ENCODE measurements at places on chromosomes 7 and 10.

GRCh38 chr10:104892879-104893617, 252.0 kb downstream of the SORCS3 start:
- DNase-seq: no peak

DNA sequence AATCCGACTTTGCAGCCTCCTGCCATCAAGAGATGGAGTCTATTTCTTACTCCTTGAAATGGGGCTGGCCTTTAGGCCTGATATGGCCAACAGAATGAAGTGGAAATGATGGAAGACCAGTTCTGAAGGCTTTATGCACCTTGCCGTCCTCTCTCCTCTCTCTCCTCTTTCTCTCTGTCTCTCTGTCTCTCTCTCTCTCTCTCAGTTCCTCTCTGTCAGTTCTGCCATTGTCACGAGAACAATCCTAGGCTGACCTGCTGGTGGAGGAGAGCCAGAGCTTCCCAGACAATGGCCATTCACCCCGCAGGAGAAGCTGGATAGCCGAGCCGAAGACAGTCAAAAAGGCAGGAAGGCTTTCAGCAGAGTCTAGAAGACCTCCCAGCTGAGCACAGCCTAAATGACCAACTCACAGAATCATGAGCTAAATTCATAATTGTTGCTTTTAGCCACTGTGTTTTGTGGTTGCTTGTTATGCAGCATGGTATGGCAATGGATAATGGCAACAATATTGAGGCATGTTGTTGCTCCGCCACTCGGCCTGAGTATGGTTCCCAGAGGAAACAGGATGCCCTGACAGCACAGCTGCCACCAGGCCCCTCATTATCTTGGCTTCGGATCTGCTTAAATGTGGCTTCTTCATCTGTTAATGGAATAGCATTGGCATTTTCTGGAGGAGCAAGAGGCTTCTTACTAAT, 35.5 kb downstream of the FRMPD2 start:
- DNase-seq: no peak

GRCh38 chr7:29091715-29092114, 54.6 kb downstream of the CPVL start:
- no peak for DNase-seq

DNA sequence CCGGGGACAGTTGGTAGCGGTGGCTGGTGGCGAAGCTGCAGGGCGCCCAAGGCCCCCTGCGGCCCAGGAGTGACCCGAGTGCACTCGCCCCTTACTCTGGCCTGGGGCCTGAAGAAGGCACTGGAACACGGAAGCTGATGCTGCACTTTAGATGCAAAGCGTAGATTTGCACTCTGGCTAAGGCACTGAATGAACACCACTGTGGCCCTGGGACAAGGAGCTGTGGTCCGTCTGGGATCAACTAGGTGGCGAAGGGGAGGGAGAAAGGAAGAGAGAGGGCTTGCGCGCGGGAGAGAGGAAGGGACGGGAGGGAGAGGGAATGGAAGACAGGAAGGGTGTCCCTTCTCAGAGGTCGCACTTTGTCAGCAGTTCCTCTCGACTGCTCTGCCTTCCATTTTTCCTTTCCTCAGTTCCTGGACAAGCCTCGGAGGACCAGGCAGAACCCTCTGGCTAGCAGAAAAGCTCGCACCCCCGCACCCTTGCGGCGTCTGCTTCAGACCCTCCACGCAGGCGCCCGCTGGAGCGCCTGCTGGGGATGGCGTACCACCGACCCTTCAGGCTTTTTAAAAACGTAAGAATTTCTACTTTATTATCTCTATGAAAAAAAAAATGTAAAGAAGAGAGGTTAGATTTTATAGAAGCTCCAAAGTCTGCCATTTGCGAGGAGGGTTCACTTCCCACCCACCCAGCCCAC, 1.2 kb downstream of the FERD3L start:
- DNase-seq: no peak

DNA sequence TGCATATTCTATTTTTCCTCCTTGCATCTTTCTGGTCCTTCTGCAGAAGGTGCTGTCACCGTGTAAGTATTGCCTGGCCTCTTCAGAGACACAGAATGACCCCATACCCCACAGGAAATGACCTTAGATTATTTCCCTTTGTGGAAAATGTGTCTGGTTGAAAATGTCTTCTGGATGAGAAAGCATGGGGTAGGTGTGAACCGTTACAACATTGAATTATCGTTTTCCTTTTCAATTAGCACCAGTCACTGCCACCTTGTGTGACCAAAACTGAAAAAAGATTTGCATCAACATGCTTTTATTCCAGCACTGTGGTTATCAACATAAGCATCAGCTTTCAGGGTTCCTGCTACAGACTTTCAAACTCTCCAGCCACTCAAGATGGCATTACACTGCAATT, 58.0 kb upstream of the CELF2 start:
- DNase-seq: no peak
